ENCODE measurements at places on chromosomes 2 and 18.

GRCh38 chr18:40159141-40160017, 1795.7 kb upstream of the PIK3C3 start:
- DNase-seq = no peak

GRCh38 chr2:63790491-63790890, 51.2 kb upstream of the UGP2 start:
- no peak for DNase-seq

DNA sequence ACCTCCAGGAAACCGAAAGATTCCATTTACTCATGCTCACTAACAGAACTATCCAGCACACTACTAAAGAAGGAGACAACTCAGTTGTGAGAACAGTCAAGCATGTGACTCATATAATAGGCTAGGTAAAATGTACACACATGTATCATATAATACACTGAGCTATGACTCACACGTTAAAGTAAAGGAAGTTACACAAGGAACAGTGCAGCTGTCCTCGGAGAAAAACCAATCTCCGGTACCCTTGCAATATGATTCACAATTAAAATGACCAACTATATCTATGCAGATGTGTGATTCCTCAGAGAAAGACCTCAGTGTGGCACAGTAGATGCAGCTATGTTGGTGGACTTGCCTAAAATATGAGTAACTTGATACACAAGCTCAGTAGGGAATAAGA, 76.5 kb downstream of the STRN start:
- peak; percentile 13 for DNase-seq

GRCh38 chr18:35201256-35201931, 39.4 kb upstream of the ZNF397 start:
- DNase-seq = no peak

- no peak for DNase-seq
Observed at GRCh38 chr2:190809139-190809764, 71.4 kb upstream of the GLS start.

- DNase-seq = peak; percentile 1
Observed at GRCh38 chr2:45771261-45771660, 119.8 kb downstream of the PRKCE start.

DNA sequence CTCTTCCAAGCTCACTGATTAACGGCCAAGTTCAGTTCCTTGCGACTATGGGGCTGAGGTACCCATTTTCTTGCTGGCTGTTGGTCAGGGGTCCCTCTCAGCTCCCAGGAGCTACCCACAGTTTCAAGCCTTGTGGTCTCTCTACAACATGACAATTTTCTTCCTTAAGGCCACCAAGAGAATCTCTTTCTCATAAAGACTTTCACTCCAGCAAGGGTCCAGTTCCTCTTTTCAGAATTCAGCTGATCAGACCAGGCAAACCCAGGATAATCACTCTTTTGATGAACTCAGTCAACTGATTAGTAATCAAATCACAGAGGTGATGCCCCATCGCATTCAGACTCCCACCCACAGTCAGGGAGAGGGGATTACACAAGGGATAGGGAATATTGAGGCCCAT, 129.7 kb downstream of the IRS1 start:
- DNase-seq = no peak

DNA sequence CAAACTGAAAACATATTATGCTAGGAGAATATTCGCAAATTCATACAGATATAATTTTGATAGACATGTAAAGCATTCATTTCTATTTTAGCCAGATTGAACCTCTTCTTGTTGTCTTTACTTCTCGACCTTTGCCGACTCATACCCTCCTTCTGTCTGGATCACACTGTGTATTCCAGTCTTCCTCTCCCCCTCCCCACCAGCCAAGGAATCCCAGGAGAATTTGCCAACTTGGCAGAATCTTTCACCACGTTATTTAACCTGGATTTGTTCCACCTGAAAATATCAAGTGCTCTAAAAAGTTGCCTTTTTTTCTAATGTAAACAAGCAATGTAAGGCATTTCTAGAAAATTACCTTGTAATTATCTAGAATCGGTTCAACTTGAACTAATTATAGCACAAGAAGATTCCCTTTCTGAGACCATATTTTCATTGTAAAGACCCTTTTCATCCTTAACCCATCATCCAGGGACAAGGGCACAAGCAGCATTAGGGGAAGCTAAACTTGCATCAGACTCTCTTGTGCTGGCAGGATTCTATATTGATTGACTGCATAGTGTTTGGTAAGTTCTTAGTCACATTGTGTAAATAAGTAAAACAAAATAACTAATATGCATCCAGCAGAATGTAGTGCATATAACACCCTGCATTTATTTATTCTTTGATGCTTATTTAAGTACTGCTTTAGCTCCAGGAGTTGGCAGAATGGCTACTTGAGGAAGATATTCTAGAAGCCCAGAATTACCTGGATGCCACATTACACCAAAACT, 1328.7 kb upstream of the NXPH2 start:
- DNase-seq = no peak

GRCh38 chr2:124804014-124804940, 779.2 kb downstream of the CNTNAP5 start:
- DNase-seq = no peak

GRCh38 chr18:49682173-49682802, 120.4 kb downstream of the LIPG start:
- DNase-seq = no peak

DNA sequence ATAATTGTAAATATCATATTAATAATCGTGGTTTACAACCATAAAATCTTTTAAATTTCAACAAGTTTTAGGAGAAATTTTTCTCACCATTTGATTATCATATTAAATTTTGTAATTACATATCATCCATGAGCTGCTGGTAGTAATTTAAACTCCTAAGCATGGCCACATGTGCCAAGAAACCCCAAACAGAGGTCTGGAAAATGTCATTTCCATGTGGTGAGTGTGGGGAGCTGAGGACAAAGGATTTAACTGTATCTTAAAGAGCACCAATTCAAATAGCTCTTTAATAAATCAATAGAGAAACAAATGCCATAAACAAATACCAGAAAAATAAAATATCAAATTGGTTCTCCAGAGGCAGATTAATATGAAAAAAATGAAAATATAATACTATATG, 26.3 kb downstream of the PSME4 start:
- no peak for DNase-seq

GRCh38 chr2:105290981-105291660, 38.4 kb downstream of the TGFBRAP1 start:
- DNase-seq = no peak

- no peak for DNase-seq
Observed at GRCh38 chr2:54038835-54039234, 68.0 kb upstream of the PSME4 start.

GRCh38 chr18:46693996-46694395, 37.0 kb upstream of the LOXHD1 start:
- no peak for DNase-seq

GRCh38 chr2:158041400-158041799, 60.3 kb upstream of the UPP2 start:
- no peak for DNase-seq

GRCh38 chr2:10027660-10028330, 15.6 kb upstream of the KLF11 start:
- DNase-seq = no peak

DNA sequence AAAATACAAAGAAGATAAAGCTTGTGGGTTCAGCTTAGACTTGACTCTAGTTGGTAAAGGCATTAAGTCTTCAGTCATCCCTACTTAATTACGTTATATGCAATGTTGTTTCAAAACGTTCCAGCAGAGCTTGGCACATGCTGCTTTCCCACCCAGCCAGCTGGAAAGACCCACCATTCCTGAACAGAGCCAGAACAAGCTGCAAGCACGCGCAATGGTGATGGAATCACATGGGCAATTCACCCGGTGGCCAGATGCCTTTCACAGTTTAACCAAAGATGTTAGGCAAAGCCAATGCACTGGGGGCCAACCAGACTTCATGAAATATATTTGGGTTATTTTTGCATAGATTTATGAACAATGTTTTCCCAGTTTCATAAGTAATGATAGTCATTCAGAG, 123.4 kb upstream of the CDH20 start:
- no peak for DNase-seq

- DNase-seq = no peak
Observed at GRCh38 chr2:162490052-162490717, 146.3 kb downstream of the GCA start.

DNA sequence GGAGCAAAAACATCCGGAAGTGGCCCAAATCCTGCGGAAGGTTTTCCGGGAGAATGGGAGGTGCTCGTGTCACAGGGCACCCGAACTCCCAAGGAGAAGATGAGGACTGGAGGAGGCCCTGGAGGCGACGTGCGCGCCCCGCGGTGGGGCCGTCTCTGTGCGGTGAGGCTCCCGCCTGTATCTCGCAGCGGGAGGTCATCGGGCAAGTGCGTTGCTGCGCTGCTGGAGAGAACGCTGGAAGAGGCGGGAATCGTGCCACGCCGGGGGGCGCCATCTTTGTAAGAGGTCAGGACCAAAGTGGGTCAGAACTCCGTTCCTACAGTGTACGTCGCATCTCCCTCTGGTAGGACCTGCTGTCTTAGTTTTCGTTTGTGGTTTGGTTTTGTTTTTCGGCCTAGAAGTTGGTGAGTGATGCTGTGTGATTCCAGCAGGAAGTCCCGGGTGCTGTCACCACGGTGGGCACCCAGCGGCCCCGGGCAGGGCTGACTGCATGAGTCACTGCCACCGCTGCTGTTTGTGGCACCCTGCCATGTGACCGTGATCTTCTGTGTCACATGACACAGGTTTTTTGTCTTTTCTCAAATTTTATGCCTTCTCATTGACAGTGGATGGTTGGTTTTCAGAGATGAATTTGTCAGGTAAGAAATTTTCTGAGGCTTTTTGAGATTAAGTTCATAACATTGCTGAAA, 21.5 kb upstream of the ATP9B start:
- DNase-seq = peak; percentile 16

DNA sequence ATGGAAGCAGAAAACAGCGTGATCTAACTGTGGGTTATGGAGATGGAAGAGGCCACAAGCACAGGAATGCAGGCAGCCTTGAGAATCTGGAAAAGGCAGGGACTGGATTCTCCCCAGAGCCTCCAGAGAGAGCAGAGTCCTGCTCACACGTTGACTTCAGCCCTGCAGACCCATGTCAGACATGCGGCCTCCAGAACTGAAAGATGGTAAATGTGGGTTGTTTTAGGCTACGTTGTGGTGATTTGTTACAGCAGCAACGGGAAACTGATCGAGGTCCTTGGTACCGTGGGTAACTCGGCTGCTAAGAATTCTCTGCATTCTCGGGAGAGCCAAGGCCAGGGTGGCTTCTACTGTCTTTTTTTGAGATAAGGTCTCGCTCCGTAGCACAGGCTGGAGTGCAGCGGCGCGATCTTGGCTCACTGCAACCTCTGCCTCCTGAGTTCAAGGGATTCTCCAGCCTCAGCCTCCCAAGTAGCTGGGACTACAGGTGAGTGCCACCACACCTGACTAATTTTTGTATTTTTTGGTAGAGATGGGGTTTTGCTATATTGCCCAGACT, 97.1 kb downstream of the ACKR3 start:
- DNase-seq = no peak

DNA sequence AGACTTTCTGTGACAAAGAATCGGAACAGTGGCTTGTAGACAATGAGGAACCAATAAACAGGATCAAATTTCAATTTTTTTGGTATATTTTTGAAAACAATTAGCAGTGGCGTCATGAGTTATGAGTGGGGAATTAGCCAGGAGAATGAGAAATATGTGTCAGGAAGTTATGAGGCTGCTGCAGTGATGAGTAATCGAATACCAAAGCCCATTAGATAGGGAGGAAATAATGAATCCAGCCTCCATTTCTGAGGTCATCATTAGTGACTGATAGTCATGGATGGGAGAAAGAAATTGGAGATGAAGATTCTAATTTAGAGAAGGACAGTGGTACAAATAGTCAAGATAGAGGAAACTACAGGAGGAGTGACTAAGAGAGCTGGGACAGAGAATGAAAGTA, 673.1 kb upstream of the VRK2 start:
- no peak for DNase-seq

- no peak for DNase-seq
Observed at GRCh38 chr18:21831413-21831831, 90.8 kb downstream of the MIB1 start.

GRCh38 chr2:222057347-222058073, 241.3 kb downstream of the PAX3 start:
- DNase-seq = no peak

DNA sequence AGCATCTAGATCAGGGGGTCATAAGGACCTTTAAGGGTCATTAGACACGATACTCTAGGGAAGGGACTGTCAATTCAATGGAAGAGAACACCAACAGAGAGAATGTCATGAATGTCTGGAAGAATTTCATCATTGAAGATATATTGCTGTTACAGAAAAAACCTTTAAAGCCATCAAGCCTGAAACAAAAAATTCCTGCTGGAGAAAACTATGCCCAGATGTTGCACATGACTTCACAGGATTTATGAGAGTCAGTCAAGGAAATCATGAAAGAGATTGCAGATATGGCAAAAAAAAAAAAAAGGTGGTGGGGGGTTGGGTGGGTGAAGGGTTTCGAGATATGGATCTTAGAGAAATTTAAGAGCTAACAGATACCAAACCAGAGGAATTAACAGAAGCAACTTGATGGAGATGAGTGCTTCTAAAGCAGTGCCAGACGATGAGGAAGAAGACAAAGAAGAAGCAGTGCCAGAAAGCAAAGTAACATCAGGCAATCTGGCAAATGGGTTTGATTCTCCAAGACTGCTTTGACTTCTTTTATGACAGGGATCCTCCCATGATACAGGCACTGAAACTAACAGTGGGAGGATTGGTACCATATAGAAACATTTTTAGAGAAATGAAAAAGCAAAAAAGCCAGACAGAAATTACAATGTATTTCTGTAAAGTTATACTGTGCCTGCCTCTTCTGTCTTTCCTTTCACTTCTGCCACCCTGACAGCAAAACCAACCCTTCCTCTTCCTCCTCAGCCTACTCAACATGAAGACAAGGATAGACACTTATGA, 28.5 kb downstream of the MAP4K3 start:
- no peak for DNase-seq

- no peak for DNase-seq
Observed at GRCh38 chr18:36623681-36624190, 205.1 kb downstream of the TPGS2 start.

DNA sequence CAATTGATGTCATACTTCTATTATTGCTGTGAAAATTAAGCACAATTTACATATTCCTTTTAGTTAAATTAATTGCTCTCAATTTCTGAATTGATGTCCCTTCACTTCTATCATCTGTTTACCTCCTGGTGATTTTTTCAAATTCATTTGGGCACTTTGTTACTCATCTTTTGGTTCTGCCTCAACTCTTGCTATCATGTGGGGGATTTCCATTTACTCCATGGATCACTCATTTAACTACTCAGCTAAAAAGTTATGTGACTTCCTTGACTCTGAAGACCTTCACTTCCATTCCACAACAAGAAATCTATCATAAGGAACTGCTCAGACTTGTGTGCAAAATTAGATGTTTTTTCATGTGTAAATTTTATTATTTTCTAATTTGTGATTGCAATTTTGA, 126.2 kb downstream of the EHBP1 start:
- no peak for DNase-seq

GRCh38 chr2:88481691-88482336, 29.3 kb upstream of the FOXI3 start:
- DNase-seq = no peak

- no peak for DNase-seq
Observed at GRCh38 chr18:58567453-58568196, 61.3 kb downstream of the ALPK2 start.

All from CD4-positive, alpha-beta T cell treated with Interleukin-15 for 4 hours (primary cell).